Mononuclear cell (primary cell): ENCODE measurements at places on chromosomes 2 and 18. TPM values are rescaled to one million over a fixed set of nuclear protein-coding genes. Genes with fewer than 3 reads are reported as not detected.

The TANC1 gene
- total RNA-seq, result 0.21 TPM

The IL37 gene
- not detected for total RNA-seq

The UBE2E3 gene
- total RNA-seq, result 28.9 TPM

The SATB2 gene
- total RNA-seq, result 0.73 TPM
